ENCODE measurements at places on chromosomes 13 and 19.

- DNase-seq, result no peak
Measured at GRCh38 chr13:31441800-31442510, 242.2 kb downstream of the B3GLCT start.

- no peak for DNase-seq
Measured at GRCh38 chr19:7505288-7505681, 10.6 kb upstream of the ZNF358 start.

GRCh38 chr19:2544576-2545415 lies 68.9 kb downstream of the GADD45B start:
- DNase-seq, result no peak

DNA sequence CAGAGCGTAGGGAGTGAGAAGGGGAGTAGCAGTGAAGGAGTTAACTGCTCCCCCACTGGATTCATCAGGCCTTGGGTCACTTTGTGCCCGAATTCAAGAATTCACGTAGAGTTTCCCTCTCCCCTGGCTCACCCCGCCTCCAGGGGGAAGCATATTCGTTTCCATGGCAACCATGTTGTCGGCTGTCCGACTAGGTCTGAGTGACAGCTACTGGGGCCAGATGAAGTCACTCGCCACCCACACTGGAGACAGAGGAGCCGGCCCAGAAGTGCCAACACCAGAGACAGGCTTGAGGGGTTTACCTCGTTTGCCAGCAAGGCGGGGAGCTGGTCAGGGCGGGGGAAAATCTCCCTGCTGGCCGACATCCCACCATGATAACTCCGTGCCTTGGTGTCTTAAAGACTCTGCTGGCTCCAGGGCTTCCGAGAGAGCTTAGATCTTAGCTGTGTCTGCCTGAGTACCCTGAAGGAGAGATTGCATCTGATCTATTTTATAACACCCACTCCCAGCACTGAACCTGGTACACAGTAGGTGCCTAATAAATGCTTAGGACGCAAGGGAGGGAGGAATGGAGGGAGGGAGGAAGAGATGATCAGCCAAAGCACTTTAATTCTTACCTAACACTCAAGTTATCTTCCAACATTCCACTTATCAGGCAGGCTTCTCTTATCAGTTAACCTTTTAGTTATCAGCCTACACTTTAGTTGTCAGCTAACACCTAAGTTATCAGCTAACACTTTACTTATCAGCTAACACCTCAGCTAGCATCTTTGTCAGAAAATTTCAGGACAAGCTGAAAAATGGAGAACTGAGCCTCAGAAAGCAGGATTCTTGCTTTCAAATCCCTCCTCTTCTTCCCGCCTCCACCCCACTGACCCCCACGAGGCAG lies 57.2 kb upstream of the ZNRF4 start:
- no peak for DNase-seq

DNA sequence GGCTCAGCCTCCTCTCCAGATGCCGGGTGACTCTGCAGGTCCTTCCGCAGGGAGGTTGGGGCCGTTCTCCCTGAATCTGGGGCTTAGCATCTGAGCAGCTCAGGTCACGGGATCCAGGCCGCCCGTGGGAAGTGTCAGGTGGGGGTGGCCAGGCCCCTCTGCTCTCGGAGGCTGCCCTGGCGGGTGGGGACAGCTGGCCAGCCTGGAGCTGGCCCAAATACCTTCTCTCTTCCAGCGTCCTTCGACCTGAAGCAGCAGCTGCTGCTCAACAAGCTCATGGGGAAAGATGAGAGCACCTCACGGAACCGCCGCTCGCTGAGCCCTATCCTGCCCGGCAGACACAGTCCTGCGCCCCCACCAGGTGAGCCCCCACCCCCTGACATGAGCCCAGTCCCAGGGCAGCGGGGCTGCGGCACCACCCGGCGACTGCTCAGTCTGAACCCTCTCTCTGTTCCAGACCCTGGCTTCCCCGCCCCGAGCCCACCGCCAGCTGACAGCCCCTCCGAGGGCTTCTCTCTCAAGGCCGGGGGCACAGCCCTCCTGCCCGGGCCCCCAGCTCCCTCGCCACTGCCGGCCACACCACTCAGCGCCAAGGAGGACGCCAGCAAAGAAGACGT lies 19.1 kb downstream of the PEX11G start:
- no peak for DNase-seq

GRCh38 chr19:39795001-39795400 lies 16.3 kb downstream of the LEUTX start:
- DNase-seq, result no peak

DNA sequence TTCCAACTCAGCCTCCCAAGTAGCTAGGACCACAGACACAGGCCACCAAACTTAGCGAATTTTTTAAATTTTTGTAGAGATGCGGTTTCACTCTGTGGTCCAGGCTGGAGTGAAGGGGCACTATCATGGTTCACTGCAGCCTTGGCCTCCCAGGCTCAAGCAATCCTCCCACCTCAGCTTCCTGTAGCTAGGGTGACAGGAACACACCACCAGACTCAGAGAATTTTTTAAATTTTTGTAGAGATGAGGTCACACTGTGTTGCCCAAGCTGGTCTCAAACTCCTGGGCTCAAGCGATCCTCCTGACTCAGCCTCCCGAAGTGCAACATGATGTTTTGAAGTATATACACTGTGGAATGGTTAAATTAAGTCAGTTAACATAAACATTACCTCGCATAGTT lies 263.6 kb downstream of the OXGR1 start:
- DNase-seq, result no peak

DNA sequence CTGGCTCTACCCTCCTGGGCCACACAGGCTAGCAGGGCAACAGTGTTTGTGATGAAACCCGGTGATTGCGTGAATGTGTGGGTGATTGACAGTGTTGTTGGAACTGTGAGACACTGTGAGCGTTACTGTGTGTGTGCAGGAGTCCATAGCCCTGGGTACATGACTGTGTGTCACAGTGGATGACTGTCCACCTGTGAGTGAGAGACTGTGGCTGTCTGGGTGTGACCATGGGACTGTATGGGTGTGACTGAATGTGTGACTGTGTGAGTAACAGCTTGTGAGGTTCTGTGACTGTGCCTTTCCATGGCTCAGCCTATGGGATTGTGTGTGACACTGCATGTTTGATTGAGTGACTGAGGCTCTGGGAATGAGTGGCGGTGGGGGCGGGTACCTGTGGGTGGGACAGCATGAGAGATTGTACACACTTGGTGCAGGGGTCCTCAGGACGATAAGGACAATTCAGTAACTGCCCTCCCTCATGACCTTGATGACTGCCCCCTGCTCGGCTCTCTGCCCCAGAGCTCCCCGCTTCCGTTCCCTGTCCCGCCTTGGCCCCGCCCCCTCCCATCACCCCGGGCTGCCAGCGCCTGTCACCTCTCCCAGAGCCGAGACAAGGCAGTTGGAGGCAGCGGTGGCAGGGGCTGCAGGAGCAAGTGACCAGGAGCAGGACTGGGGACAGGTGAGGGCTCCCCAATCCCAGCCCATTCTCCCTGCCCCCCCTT lies at the start of gene GIPR:
GIPR (plus strand) TSS at position 602 of the 722 bp plus-strand sequence. CDS start 1,300 bp downstream, outside the sequence.
- DNase-seq, result peak; percentile 56
